ENCODE measurements at places on chromosomes 3 and 15. TPM values are rescaled to one million over a fixed set of nuclear protein-coding genes. Genes with fewer than 3 reads are reported as not detected.

Gene HPS3
- 3.0 TPM for polyA plus RNA-seq

GRCh38 chr15:64858021-64858575 lies 16.4 kb downstream of the PLEKHO2 start:
- no peak for DNase-seq

Gene SKOR1
- 0.23 TPM for polyA plus RNA-seq

Gene GP9
- polyA plus RNA-seq: not detected

- DNase-seq: no peak
Observed at GRCh38 chr3:190616637-190617036, 102.8 kb downstream of the IL1RAP start.

DNA sequence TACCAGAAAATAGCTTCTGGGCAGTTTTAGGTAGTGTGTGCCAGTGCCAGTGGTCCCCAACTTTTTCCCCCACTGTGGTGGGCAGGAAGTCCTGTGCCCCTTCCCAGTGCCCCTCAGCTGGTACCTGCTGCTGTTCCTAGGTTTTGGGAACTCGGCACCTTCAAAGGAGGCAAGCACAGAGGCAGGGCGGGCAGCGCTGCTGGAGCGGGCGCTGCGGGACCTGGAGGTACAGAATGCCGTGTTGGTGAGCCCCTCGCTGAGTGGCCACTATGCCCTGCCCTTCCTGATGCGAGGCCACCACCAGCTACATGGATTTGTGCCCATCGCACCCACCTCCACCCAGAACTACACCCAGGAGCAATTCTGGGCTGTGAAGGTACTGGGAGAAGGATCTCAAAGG lies 3.1 kb upstream of the ACY1 start:
- no peak for DNase-seq

DNA sequence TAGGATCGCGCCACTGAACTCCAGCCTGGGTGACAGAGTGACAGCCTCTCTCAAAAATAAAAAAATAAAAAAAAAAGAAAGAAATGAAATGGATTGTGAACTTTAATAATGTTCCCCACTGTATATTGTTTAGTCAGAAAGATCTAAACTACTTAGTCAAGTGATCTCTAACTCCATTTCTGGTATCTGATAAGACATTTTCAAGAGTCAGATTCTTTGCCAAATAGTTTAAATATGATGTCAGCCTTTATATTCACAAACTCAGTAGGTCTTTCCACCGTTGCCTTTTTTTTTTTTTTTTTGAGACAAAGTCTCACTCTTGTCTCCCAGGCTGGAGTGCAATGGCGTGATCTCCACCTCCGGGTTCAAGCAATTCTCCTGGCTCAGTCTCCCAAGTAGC lies 29.0 kb upstream of the OSBPL11 start:
- no peak for DNase-seq

Gene MINDY2
- 9.4 TPM for polyA plus RNA-seq

GRCh38 chr3:39292961-39293360 lies 13.1 kb upstream of the CX3CR1 start:
- no peak for DNase-seq

DNA sequence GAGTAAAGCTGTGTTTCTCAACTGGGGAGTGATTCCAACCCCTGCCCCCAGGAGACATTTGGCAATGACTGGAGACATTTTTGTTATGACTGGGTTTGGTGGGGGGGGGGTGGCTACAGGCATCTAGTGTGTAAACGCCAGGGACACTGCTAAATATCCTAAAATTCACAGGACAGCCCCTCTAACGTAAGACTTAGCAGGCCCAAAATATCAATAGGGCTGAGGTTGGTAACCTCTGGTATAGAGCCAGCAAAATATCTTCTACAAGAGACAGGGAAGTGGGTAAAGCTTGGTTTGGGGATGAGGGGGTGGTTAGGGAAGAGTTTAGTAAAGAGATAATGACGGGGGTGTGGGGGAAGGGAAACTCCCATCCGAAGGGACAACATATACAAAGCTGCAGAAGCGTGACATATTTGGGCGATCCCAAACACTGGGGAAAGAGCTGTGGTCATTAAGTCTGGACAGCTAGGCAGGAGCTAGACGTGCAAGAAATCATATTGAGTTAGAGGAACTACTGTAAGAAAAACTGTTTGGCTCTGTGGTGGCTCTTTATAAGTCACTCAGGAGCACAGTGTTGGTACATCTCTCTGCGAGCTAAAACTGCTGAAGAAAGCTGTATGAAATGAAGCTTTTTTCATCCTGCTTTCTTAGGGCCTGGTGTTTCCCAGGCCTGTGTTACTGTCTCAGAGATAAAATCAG lies 697 bp upstream of the TRIM69 start:
- DNase-seq: no peak

GRCh38 chr15:66278671-66279070 lies 14.7 kb upstream of the DIS3L start:
- DNase-seq: no peak

Gene PPCDC
- 9.3 TPM for polyA plus RNA-seq

GRCh38 chr15:47422881-47423665 lies 294.2 kb upstream of the SEMA6D start:
- DNase-seq: no peak

GRCh38 chr3:22236490-22237270 lies 485.7 kb upstream of the ZNF385D start:
- no peak for DNase-seq

- no peak for DNase-seq
Observed at GRCh38 chr3:45218578-45219390, 7.3 kb downstream of the TMEM158 start.

- DNase-seq: no peak
Observed at GRCh38 chr3:115537669-115538068, 85.6 kb upstream of the GAP43 start.

Gene MAP1A
- 6.0 TPM for polyA plus RNA-seq

DNA sequence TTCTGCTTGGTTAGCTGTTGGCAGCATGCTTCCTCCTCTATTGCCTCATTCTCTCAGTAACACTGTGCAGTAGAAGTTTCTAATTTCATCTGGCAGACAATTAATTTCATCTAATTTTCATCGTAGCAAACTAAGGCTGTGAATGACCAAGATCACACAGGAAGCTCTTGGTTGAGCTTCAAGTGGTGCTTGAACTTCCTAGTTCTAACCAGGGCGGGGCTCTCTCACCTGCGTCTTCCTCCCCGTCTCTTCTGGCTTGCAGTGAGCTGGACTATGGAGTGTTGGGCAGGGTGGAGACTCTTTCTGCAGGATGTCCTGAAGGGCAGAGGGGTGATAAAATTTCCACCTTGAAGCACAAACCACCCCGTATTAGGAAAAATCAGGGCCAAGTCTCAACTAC lies 2.0 kb upstream of the IL16 start:
- no peak for DNase-seq

- no peak for DNase-seq
Observed at GRCh38 chr3:179250803-179251476, at the start of gene KCNMB3. Gene KCNMB3, minus strand, starts transcription at chr3:179251114. Its CDS starts 124 bp downstream, at chr3:179250990.

Gene CORO2B
- 3.3 TPM for polyA plus RNA-seq

- DNase-seq: no peak
Observed at GRCh38 chr3:154152741-154153140, 31.6 kb downstream of the ARHGEF26 start.

DNA sequence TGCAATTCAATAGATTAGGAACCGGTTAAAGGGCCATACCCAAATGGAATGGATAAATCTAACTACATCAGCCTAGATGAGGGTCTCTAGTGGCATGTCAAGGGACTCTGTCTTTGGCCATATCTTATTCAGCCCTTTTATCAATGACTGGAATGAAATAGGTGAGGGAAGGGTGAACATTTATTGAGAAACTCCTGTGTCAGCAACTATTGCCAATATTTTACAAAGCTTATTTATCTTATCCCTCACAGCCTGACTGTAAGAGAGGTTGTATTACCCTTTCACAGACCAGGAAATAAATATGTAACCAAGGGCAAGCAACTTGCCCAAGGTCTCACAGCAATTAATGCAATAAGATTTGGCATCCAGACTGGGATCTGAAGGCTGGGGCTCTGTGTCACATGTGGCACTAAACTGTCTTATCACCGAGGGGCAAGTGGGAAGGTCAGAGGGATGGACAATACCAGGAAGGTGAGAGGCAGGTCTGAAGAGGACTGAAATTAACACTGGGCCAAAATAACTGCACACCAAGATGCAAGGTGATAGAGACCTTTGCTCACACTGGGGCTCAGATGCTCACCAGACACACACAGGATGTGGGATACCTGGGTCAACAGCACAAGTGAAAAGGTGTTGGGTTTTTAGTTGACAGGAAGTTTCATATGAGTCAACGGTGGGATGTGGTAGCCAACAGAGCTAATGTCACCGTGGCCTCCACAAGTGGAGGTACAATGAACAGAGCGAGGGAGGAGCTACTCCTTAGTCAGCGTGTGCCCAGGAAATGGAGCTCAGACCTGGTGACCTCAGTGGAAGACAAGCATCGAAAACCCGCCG lies 261.3 kb downstream of the RPLP1 start:
- DNase-seq: no peak

Gene QRICH1
- polyA plus RNA-seq: 20.0 TPM

DNA sequence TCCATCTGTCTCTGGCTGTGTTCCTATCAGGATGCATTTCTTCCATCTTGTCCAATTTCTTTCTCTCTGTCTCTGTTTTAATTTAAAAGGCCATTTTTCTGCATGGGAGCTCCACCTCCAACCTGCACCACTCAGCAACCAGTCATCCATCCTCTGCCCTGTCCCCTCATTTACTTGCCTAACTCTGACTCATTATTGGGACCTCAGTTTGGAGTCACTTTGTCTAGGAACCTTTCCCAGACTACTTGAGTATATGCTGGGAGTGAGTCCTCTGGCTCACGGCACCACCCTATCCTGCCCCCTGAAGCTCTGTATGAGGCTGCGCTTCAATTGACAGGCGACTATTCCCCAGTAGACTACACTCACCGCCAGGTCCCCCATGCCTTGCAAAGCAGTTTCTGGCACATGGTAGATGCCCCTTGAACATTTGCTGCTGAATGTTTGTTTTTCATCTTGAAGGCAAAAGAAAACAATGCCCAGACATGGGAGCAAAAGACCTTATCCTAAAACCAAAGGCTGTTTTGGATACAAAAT lies 513.3 kb upstream of the CFAP20DC start:
- no peak for DNase-seq

All from heart left ventricle (tissue), 16 donors.